ENCODE measurements at places on chromosomes 13 and 19.

- no peak overlapping the region for H3K27ac ChIP-seq
- DNase-seq, result no peak
- H3K36me3 ChIP-seq, result no peaks in the 10 kb centered on the region
- no peaks in the 10 kb centered on the region for H3K27me3 ChIP-seq
- no peak overlapping the region for H3K4me3 ChIP-seq
Measured at GRCh38 chr13:30443957-30444404, 21.7 kb downstream of the UBE2L5 start.

DNA sequence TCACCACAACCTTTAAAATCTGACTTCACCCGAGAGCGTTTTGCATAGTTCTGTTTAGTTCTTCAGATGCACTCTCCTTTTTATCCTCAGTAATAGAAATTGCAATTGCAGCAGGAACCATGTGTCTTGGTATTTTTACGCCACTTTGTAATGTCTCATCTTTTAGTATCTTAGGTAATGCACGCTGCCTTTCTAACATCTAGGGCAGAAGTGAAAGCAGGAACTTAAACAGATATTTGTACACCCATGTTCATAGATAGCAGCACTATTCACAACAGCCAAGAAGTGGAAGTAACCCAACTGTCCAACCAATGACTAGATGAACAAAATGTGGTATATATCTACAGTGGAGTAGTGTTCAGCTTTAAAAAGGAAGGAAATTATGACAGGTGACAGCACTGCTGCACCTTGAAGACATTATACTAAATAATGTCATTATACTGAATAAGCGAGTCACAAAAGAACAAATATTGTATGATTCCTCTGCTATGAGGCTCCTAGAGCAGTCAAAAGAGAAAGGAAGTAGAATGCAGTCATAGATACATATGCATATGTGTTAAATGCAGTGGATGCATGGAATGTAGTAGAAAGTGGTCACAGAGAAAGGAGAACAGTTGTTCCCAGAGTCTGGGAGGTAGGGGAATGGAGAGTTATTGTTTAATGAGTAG is 105.9 kb upstream of the GJB6 start:
- H3K27me3 ChIP-seq, result no peaks in the 10 kb centered on the region
- H3K36me3 ChIP-seq, result no peaks in the 10 kb centered on the region
- H3K4me3 ChIP-seq, result no peak overlapping the region
- H3K4me1 ChIP-seq, result peaks cover 35% of the 10 kb centered on the region

GRCh38 chr13:90623318-90624011 is 724.0 kb upstream of the MIR17HG start:
- DNase-seq, result no peak
- H3K4me3 ChIP-seq, result no peak overlapping the region
- no peak overlapping the region for H3K27ac ChIP-seq
- no peaks in the 10 kb centered on the region for H3K36me3 ChIP-seq
- H3K27me3 ChIP-seq, result no peaks in the 10 kb centered on the region

- DNase-seq, result no peak
- H3K27ac ChIP-seq, result no peak overlapping the region
- no peaks in the 10 kb centered on the region for H3K27me3 ChIP-seq
- H3K4me1 ChIP-seq, result no peaks in the 10 kb centered on the region
- no peak overlapping the region for H3K4me3 ChIP-seq
- no peaks in the 10 kb centered on the region for H3K36me3 ChIP-seq
Measured at GRCh38 chr19:39212375-39212742, 8.3 kb upstream of the SYCN start.

DNA sequence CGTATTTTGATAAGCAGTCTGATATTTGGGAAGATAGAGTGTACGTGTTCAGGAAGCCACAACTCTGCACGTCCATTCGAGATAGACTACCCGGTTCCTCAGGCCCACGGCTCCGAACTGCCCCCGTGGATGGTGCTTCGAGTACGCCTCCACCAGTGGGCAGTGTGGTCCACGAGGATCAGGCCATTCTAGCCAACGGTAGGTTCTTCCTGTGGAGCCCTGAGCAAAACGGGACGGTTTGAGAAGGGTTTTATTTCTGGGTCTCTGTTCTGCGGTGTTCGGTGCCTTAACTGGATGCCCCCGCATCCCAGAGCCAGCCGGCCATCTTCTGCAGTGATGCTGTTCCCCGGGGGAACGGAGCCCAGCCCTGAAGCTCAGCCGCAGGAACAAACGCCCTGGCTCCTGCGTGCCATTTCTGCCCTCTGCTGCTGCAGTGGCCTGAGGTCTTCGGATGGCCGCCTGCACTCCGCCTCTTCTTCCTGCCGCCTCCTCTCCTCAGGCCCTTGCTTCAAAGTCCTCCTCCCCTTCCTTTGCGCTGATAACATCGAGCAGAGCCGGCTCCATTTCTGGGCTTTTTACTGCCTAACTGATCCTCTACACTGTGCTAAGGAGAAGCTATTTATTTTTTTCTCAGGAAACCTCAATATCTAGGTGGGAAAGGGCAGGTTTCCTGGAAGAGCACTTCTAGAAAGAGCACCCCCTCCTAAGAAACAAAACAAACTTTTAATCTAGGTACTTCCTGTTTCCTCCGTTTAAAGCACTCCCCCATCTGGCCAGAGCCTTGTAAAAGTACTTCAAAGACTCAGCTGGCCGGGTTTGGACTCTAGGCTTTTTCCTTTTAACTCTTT is 36.2 kb upstream of the SLC46A3 start:
- no peak overlapping the region for H3K4me3 ChIP-seq
- no peaks in the 10 kb centered on the region for H3K4me1 ChIP-seq
- no peaks in the 10 kb centered on the region for H3K36me3 ChIP-seq
- no peak for DNase-seq

DNA sequence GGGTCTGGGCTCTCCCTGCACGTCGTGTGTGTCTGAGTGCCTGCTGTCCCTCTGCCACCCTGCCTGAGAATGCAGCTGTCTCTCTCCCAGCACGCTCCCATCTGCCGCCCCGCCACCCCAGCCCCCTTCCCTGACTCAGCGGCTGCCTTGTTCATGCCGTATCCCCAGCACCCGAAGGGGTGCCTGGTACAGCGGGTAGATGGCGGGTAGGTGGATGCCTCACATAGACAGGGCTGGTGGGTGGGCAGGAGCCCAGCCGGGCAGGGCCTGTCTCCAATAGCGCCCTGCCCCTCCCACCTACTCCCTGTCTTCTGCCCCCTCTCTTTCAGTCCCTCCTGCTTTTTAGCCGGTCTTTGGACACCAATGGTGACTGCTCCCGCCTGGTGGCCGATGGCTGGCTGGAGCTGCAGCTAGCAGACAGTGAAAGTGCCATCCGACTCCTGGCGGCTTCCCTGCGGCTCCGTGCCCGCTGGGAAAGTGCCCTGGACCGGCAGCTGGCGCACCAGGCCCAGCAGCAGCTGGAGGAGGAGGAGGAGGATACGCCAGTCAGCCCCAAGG is 30.3 kb downstream of the DHX34 start:
- H3K36me3 ChIP-seq, result peaks cover 54% of the 10 kb centered on the region
- no peaks in the 10 kb centered on the region for H3K4me1 ChIP-seq
- no peak overlapping the region for H3K27ac ChIP-seq
- DNase-seq, result no peak
- H3K4me3 ChIP-seq, result no peak overlapping the region
- no peaks in the 10 kb centered on the region for H3K27me3 ChIP-seq

DNA sequence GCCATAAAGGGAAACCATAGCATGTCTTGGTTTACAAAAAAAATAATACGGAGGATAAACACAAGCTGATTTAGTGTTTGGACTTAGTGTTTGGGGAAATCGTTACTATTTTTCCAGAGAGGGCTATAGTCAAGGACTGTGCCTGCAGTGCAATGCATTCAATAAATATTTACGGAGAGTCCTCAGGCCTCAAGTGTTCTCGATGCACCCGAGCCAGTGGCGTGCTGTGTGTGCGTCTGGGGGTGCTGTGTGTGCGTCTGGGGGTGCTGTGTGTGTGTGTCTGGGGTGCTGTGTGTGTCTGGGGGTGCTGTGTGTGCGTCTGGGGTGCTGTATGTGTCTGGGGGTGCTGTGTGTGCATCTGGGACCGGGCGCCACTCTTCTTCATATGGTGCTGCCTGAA is 71.7 kb upstream of the GTF3A start:
- H3K27me3 ChIP-seq, result no peaks in the 10 kb centered on the region
- DNase-seq, result no peak
- H3K27ac ChIP-seq, result peak overlapping the region; percentile 57
- H3K4me3 ChIP-seq, result no peak overlapping the region

DNA sequence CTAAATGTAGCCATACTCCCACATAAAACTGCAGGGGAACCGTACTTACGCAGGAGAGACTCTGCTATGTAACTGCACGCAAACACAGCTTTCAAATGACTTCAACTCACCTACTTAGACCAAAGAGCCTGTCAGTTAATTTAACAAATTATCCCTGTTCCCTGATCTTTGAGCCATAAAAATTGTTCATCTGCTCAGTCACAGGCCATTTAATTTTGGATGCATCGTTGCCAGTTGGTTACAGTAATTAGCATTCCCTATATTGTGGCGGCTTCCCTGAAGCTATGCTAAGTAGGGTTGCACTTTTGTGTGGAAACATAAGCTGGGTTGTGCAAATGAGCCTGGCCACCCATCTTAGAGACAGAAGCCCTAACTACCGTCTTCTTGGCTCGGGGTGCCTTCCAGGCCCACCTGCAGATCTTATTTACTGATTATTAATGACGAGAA is 21.2 kb upstream of the OBI1 start:
- no peaks in the 10 kb centered on the region for H3K27me3 ChIP-seq
- no peaks in the 10 kb centered on the region for H3K36me3 ChIP-seq
- H3K4me3 ChIP-seq, result no peak overlapping the region
- H3K27ac ChIP-seq, result no peak overlapping the region

DNA sequence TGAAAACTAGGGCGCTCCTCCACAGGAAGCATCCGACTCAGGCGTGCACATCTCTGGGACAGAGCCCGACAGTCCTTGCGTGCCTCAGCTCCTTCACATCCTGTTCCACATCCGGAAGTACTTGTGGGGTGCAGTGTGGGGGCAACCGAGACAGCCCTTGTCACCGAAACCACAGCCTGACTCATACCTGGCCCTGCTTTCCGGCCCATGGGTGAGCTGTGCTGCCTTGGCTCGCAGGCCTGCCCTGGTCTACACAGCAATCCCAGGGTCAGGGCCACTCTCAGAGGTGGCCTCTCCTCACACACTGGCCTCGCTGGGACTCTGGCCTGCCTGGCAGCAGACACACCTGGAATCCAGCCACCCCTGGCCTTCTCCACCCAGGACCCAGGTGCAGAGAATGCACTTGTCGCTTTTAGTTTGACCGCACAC is 100.4 kb downstream of the STK24 start:
- peak overlapping the region; percentile 25 for H3K4me3 ChIP-seq
- H3K27ac ChIP-seq, result peak overlapping the region; percentile 65
- H3K36me3 ChIP-seq, result peaks cover 19% of the 10 kb centered on the region

Data from esophagus squamous epithelium (tissue), 5 donors.